Fibroblast of lung (primary cell): ENCODE measurements at places on chromosomes 13 and 19.

- no peak for DNase-seq
Observed at GRCh38 chr13:111929036-111929616, 137.8 kb upstream of the SOX1 start.

DNA sequence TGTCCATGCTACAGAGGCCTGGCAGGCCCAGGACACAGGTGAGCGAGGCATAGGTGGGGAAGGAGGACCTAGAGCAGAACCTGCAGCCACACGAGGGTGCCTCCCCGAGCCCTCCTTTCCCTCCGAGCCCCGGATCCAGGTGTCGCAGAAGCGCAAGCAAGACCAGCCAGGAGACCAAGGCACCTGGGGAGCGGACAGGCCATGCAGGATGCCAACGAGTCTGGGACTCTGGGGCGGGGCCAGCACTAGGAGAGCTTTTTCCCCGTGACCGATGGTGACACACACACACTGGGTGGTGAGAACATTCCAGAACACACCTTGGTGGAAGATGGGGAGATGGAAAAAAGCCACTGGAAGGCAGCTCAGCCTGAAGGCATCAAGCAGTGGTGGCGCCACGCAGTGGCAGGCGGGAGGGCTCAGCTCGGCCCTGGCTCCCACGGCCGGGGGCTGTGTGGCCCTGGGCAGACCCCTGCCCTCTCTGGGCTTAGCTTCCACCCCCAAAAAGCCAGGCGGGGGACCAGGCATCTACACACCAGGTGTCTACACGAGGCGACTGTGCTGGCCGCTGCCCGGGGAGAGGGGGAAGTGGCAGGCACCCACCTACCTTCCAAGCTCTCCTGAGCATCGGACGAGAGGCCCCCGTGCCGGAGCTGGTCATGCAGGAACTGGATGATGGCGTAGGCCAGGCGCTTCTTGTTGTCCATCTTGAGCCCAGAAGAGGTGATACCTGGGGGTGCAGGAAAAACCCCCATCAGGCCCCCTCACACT, 14.5 kb downstream of the SGTA start:
- DNase-seq = no peak

DNA sequence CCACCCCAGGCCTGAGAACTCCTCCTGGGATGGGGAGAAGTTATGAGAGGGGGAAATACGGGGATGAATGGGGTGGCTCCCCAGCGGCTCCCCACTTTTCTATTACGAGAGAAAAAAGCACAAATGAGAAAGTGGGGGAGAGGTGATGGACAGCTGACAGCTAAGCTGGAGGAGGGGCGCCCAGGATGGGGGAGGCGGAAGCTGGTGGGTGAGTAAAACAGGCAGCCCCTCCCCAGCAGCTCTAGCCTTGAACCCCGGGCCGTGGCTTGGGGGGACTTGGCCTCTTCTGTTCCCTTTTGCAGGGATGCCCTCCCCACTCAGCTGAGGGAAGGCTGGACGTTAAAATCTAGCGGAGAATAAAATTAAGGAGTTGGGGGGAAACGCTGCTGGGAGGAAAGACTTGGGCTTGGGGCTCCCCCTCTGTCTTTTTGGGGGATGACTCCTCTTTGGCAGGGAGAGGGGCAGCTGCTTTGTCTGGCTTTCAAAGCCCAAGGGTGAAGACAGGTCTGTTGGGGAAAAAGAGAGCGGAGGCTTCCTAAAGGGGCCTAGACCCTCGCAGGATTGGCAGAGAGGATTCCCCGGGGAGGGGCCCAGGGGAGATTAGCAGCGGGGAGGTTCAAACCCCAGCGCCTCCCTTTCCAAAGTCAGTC, 1.4 kb upstream of the SAMD1 start:
- no peak for DNase-seq

DNA sequence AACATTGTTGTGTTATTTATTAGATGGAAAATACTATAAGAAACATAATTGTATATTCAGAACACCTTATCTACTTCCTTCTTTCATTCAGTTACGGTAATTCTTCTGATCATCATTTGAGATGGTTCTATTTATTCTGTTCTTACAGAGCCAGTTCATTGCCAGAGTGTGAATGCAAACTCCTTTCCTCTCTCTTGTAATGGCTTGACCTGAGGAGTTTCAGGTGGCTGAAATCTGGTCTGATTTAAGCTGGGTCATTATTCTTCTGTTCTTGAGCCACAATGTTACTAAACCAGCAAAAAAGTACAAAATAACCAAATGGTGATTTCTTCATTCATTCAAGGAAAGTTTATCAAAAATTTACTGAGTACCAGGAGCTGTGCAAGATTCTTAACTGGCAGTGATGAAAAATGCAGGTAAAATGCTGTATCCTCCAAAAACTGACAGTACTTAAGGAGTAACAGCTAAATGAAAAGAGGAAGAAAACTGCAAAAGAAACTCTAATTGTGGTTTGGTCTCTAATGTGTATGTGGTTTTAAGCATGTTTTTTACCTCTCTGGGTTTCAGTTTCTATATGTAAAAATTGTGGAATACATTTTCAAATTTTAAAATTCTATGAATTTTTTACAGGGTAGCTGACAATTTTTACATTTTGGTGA, 182.4 kb upstream of the UFM1 start:
- no peak for DNase-seq

DNA sequence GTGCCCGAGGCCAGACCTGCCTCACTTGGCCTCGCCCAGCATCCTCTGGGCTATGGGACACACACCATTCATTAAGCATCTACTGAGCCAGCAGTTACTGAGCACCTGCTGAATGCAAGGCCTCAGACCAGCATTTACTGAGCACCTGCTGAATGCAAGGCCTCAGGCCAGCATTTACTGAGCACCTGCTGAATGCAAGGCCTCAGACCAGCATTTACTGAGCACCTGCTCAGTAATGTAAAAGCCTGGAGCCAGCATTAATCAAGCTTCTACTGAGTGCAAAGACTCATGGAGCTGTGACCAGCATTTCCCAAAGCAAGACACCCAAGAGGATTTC, 3.7 kb downstream of the ATP8B3 start:
- DNase-seq = no peak

GRCh38 chr19:7970716-7971448, 27.4 kb upstream of the TIMM44 start:
- peak; percentile 14 for DNase-seq

GRCh38 chr19:12698138-12698537, 1.7 kb upstream of the FBXW9 start:
- no peak for DNase-seq

- peak; percentile 37 for DNase-seq
Observed at GRCh38 chr13:31638577-31638976, 100.7 kb upstream of the RXFP2 start.

DNA sequence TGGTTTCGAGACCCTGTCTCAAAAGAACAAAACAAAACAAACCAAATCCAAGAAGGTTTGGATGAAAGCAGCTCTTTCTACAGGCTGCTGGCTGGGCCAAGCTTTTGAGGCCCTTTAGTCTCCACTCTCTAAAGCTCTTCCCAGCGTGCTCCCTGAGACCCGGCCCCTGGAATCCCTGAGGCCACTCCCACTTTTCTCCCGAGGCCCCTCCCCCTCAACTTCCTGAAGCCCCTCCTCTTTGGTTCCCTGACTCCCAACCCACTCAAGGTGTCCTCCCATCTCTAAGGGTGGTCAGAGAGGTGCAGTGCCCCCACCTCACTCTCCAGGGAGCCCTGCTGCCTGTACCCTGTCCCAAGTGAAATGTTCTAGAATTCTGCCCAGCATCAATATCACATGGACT, 10.6 kb downstream of the ERICH6B start:
- DNase-seq = no peak

GRCh38 chr13:109628251-109628699, 158.1 kb downstream of the IRS2 start:
- DNase-seq = peak; percentile 88

- DNase-seq = peak; percentile 81
Observed at GRCh38 chr13:114115191-114115671, 17.2 kb downstream of the RASA3 start.

GRCh38 chr13:26946684-26947343, 186.2 kb upstream of the GPR12 start:
- DNase-seq = peak; percentile 78

- DNase-seq = no peak
Observed at GRCh38 chr13:72174549-72174948, 307.5 kb upstream of the DACH1 start.

DNA sequence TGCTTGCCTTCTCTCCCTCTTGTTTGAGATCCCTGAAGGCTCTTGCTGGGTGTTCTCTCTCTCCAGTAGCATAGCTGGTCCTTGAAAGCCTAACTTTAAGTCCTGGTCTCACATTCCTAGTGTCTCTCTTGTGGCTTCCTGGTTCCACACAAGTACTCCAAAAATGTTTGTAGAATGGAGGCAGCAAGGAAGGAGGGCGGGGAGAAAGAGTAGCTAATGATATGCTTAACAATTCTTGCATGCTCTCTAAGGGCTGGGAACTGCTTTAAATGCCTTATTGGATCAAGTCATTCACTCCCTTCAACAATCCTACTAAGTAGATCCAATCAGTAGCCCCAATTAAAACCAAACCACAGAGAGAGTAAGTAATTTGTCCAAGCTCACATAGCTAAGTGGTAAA, 357.3 kb downstream of the KLF5 start:
- DNase-seq = peak; percentile 83

GRCh38 chr13:112450904-112451240, 74.7 kb downstream of the SPACA7 start:
- DNase-seq = no peak

GRCh38 chr19:38650911-38651584, 3.6 kb downstream of the ACTN4 start:
- DNase-seq = peak; percentile 93

DNA sequence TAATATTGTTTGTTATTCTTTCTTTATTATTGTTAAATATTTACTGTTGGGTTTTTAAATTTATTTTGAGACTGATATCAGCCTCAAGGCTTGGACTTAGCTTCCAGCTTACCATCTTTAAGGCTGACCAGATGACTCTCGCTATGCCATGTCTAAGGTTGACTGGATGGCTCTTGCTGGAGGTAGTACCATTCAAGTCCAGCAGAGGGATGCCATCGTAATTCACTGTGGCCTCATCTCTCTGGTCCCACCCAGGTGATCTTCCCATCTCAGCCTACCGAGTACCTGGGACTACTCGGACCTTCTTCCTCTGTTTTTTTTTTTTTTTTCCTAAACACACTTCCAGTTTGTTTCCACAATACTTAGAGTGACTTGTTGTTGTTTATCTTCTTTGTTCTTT, 41.7 kb upstream of the ZNF91 start:
- DNase-seq = no peak

GRCh38 chr19:39497996-39498797, 550 bp upstream of the DLL3 start:
- DNase-seq = peak; percentile 24

DNA sequence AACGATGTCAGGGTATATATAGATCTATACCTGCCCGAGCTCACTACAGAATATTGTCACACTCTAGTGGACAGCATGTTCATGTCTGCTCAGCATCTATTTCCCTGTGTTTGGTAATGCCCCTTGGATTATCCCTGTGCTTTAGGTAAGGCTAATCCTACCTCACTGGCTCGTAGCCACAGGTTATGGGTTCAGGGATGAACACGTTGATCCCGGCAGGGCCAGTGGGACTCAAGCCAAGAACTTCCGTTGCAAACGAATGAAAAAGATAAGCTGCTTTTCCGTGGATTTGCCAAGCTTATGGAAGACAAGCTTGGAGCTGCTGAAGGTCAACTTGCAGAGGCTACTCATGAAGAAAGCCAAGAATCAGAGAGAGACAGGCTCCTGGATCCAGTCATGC, 400.0 kb upstream of the TSHZ3 start:
- DNase-seq = no peak

GRCh38 chr19:58480481-58480830, 4.3 kb downstream of the ZNF446 start:
- no peak for DNase-seq

- peak; percentile 32 for DNase-seq
Observed at GRCh38 chr13:102651392-102651791, 43.5 kb downstream of the METTL21C start.

GRCh38 chr19:48613852-48614435, 932 bp downstream of the FAM83E start:
- no peak for DNase-seq

- no peak for DNase-seq
Observed at GRCh38 chr19:17330262-17331044, 4.2 kb downstream of the ANO8 start.

DNA sequence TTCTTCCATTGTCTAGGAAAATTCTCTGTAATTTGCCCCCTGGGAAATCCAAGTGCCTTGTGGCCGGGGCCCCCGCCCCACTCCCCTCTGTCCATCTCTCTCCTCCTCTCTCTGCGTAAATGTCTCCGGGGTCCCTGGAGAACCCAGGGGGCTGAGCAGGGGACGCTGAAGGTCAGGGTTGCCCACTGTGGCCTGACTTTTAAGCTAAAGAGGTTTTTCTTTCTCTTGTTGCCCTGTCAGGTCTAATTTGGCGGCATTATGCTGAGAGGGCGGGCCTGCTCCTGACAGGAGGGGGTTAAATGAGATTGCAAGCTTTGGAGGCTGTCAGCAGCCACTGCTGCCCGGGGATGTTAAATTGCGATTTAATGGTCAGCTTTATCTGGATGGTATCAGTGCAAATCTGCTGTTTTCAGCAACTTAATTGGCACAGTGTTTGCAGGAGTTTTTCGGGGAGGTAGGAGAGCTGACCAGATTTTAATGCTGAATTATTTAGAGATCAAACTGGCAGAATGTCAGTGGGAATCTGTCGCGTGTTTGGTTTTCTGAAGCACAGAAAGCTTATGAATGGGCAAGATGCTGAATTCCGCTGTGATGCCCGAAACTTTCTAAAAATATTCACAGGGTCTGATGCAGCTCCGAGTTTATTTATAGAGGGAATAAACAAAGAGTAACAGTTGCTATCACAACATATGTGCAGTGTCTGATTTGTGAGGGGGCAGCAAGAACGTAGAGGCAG, 93.2 kb upstream of the SOX1 start:
- DNase-seq = no peak

DNA sequence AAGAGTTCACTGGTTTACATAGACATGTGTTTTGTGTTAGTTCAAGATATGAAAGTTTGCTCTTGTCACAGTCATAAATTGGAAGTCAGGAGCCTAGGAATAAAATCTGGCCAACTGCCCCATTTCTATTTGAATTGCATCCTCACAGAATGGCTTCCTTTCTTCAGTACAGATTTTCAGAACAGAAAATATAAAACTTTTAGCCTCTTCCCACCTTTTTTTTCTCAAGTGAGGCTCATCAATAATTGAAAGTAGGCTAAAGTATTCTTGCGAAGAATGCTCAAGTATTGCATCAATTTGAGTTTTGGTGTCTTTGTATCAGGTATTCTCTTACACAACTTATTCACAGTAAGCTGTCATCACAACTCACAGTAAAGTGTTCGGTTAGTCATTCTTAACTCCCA, 802.7 kb downstream of the PCDH9 start:
- DNase-seq = no peak

DNA sequence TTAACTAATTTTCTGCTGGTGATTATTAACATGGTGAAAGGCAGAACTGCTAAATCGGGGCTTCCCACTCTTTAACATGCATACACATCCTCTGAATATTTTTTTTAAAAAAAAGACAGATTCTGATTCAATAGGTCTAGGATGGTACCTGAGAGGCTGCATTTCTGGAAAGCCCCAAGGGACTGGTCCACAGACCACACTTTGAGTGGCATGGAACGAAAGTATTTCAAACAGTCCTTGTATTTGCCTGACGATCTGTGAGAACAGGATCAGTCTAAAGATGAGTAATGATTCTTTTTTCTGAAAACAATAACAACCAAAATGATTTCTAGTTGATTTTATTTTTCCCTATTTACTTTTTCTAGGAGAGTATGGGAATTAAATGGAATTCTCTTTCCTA, 16.7 kb upstream of the SPART start:
- no peak for DNase-seq

- DNase-seq = no peak
Observed at GRCh38 chr13:112622375-112622774, 34.4 kb upstream of the TUBGCP3 start.
